ENCODE measurements at places on chromosomes 4 and X. TPM values are rescaled to one million over a fixed set of nuclear protein-coding genes. Genes with fewer than 3 reads are reported as not detected.

- no peak for DNase-seq
Measured at GRCh38 chr4:120078216-120078615, 11.6 kb upstream of the MAD2L1 start.

DNA sequence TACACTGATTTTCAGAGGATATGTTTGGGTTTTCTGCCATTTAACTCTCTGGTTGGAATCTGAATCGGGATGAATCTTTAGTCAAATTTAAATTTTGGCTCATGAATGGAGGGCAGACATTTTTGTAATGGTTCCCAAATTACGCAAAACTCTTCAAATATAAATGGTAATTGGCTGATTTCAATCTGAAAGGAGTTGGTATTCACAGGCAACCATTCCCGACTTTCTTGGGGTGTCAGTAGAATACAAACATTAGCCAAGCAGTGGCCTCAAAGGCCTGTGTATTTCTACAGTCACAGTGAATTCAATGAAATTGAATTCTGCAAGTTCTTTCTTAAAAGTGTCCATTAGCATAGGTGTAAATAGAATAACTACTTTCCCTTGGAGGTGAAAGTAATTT, 668.8 kb upstream of the PRKX start:
- no peak for DNase-seq

DNA sequence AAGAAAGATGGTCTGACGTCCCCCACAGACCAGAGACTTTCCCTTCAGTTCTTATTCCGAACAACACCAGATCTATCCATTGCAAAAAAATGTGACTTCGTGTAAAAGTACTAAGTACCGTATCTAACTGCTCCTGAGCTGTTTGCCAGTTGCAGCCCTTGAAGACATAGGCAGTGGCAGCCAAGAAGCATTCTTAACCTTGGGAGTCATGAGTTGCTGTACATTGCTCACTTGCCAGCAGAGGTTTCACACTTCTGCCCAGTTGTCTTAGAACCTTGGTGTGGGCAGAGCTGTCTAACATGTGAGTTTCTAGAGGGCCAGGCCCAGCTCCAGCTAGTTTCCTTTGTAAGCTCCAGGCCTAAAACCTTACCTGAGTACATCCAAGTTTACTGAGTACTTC, 10.5 kb upstream of the CHRDL1 start:
- no peak for DNase-seq

- DNase-seq: peak; percentile 73
Measured at GRCh38 chrX:71128915-71129765, 10.7 kb downstream of the MED12 start.

DNA sequence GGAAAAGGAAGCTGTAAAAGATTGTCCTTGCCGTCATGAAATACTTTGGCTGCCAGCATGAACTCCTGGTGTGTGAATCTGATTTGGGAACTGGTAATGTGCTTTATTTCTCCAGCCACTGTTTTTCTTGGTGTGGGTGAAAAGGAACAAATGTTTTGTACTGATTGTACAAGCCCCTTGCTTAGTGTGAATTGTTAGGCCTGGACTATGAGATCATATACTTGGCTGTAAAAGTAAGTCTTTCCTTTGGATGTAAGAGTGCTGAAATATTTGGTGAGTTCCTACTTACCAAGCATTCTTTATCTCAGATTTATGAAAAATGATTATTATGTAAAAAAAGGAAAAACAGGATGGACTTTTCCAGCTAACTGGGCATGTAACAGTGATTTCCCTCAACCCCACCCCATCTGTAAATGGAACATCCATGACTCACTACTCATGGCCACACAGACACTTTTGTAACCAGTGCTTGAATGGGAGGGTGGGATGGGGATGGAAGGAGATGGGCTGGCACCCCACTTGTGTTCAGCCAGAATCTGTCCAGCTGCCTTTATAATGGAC, 6.3 kb downstream of the FNIP2 start:
- no peak for DNase-seq

DNA sequence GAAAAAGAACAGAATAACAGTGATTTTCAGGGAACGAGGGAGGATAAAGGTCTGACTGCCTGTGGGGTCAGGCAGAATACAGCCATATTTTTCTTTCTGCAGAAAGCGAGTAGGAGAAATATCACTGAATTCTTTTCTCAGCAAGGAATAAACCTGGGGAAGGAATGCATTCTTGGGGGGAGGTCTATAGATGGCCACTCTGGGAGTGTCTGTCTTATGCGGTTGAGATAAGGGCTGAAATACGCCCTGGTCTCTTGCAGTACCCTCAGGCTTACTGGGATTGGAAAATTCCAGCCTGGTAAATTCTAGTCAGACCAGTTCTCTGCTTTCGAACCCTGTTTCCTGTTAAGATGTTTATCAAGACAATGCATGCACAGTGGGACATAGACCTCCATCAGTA, 26.3 kb downstream of the CNGA1 start:
- DNase-seq: no peak

- DNase-seq: no peak
Measured at GRCh38 chr4:79175716-79176115, 150.1 kb downstream of the NAA11 start.

DNA sequence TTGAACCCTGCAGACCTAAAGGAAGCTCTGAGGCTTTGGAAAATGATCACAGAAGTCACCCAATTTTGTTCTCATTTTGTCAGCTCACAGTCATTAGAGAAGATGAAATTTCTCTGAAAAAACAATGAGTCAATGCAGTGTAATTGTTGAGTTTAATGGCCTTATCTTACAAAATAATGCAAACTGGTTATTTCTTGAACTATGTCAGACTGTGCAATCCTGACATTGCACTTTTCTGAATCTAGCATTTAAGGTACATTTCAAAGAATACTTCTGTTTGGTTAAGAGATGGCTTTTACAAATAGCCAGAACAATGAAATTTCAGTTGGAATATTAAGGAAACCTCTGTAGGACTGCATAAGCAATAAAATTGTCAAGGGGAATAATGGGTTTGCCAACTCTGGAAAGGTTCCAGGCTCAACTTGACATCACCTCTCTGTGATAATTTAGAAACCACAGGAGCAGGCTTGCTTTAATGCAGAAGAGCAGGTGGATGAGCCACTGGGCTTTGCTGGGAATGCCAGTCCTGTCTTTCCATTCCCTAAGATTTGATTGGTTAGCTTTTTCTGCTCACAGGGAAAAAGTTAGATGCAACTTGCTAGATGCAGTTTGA, 222.8 kb downstream of the FRMPD4 start:
- no peak for DNase-seq

GRCh38 chr4:71784569-71785197, 804 bp upstream of the GC start:
- no peak for DNase-seq

DNA sequence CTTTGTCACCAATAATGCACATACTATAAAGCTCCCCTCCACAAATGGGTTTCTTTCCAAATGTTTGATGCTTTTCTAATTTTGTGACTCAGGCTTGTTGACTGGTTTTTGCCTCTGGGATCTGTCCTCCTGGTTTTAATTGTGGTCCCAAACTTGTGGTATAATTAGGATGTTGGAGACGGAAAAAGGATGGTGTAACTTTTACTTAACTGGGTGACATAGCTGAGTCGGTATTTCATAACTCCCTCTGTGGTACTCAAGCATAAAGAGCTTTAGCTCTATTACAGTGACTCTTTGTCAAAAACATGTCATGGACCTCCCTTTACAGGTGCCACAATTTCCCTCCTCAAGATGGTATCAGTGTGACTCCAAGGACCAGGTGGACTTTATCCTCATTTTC, 119.7 kb upstream of the RBPJ start:
- no peak for DNase-seq

DNA sequence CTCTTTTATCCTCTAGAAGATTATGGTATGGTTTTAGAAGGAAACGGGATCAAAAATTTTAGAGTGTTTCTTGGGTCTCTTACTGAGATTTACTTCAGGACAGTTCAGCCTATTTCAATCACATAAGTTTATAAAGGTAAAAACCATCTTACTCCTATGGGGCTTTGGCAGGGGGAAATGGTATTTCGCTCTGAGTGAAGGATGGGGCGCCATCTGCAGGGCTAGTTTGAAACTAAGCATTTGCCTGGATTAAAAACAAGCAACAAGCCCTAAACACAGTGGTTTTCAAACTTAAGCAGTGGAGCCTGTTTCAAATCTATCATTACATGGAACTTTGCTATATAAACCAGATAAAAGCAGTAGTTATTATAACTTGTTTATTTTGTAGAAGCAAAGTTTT, 361.5 kb upstream of the FMR1 start:
- DNase-seq: no peak

- DNase-seq: no peak
Measured at GRCh38 chrX:129427267-129427666, 96.0 kb downstream of the SMARCA1 start.

GRCh38 chr4:169811476-169811875, 53.7 kb upstream of the HPF1 start:
- DNase-seq: no peak

DNA sequence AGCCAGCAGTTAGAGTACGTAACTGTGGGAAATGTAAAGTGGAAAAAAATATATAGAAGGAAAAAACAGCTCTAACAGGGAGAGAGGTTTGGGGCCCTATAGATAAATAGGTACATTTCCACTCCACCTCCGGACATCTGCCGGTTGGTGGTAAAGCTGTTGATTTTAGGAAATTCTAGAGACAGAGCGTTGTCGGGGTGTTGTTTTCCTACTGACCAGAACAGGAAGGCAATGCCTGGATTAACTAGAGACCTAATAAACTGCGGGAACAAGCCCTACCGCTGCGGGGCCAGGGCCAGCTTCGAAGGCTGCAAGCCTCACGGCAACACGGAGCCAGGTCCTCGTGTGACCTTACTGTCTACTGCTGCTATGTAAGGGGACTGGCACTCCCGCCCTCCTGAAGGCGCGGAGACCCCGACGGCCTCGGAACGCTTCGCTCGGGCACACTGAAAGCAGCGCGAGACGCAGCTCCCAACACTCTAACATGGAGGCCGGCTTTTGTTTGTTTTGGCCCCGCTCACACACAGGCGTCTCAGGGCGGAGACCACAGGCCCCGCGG, 702 bp upstream of the CDKN2AIP start:
- no peak for DNase-seq

DNA sequence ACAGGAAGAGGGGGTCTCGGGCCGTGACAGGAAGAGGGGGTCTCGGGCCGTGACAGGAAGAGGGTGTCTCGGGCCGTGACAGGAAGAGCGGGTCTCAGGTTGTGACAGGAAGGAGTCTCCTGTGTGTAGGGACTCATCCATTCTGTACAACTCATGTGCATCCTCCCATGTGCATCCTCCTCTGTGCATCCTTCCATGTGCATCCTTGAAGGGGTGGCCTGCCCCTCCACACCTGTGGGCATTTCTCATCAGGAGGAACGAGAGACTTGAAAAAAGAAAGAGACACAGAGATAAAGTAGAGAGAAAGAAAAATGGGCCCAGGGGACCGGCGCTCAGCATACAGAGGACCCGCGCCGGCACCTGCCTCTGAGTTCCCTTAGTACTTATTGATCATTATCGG, 30.2 kb upstream of the PLCXD1 start:
- DNase-seq: no peak

DNA sequence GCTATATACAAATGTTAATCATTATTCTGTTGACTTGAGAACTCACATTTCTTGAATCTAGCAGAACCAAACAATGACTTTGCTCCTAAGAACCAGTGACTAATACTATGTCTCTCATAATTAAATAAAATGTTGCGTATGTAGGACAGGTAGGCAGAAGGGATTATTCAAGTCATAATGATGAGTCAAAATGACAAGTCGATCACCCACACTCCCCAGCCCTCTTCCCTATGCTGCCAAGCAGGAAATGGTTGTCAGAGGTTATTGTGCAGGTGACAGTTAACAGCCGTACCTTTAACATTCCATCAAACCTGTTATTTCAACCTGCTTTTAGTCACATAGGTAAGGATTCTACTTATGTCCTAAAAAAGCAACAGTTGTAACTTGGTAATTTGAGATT, 22.0 kb upstream of the STK26 start:
- DNase-seq: no peak

- DNase-seq: no peak
Measured at GRCh38 chr4:130043732-130044160, 947.8 kb downstream of the C4orf33 start.

GRCh38 chr4:18203966-18204365, 182.4 kb upstream of the LCORL start:
- DNase-seq: no peak

- DNase-seq: no peak
Measured at GRCh38 chrX:44060221-44060620, 87.0 kb upstream of the NDP start.

GRCh38 chr4:144645102-144645630, 790 bp upstream of the HHIP start:
- no peak for DNase-seq

- no peak for DNase-seq
Measured at GRCh38 chr4:1358421-1359143, 11.6 kb downstream of the UVSSA start.

DNA sequence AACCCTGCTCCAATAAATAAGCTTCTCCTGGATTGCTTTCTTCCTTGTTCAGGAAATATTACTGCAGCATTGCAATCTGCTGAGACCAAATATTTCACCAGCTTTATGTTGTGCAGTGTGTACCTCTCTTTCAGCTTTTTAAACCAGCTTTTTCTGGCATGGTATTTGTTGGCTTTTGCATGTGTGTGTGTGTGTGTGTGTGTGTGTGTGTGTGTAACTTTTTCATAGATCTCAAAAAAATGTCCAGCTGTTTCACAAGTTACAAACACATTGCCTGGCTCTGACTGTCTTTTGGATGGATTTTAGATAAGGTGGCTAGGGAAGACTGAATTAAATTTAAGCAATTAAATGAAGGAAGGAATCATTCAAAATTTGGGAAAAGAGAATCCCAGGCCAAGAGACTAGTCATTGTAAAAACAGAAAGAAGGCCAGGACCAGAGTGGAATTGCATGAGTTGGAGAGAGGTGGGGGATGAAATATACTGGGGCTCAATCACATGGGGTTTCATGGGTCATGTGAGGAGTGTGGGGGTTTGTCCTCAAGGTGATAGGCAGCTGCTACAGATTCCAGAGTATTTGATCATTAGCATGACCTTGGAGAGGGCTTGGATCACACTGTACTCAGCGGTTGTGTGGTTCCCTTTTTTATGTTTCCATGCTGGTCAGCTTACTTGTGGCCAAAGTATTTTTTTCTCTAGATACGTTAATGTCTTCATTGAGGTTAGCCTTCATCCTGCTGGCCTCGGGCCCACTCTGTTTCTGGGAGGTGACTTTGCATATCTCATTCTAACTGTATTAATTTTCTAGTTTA, 357.7 kb upstream of the BOD1L1 start:
- no peak for DNase-seq

- DNase-seq: no peak
Measured at GRCh38 chrX:123267220-123267619, 83.1 kb downstream of the GRIA3 start.

Gene ANKRD50
- polyA plus RNA-seq: 0.60 TPM

Gene CLGN
- polyA plus RNA-seq: not detected

Gene GPR50
- polyA plus RNA-seq: not detected

Gene FAM47A
- not detected for polyA plus RNA-seq

Gene SAT1
- polyA plus RNA-seq: 123 TPM

Gene TMEM175
- polyA plus RNA-seq: 28.7 TPM

Gene APBB2
- not detected for polyA plus RNA-seq

Gene FGFBP2
- polyA plus RNA-seq: 1,278 TPM

Gene DKK2
- not detected for polyA plus RNA-seq

Gene RAB39B
- 2.3 TPM for polyA plus RNA-seq

Gene PHEX
- polyA plus RNA-seq: not detected

Gene S100G
- polyA plus RNA-seq: not detected

Gene SMIM14
- 150 TPM for polyA plus RNA-seq
